Stimulated activated CD4-positive, alpha-beta T cell treated with anti-CD3 and anti-CD28 coated beads, TNF-alpha, amount 100 ng/mL, for 24 hours (primary cell): ENCODE measurements at places on chromosomes 1 and 21.

- DNase-seq = no peak
Measured at GRCh38 chr1:113872219-113872935, 865 bp upstream of the PTPN22 start.

- DNase-seq = no peak
Measured at GRCh38 chr1:162214202-162214601, 144.7 kb downstream of the NOS1AP start.

- no peak for DNase-seq
Measured at GRCh38 chr1:78843111-78843510, 163.4 kb downstream of the ADGRL4 start.

DNA sequence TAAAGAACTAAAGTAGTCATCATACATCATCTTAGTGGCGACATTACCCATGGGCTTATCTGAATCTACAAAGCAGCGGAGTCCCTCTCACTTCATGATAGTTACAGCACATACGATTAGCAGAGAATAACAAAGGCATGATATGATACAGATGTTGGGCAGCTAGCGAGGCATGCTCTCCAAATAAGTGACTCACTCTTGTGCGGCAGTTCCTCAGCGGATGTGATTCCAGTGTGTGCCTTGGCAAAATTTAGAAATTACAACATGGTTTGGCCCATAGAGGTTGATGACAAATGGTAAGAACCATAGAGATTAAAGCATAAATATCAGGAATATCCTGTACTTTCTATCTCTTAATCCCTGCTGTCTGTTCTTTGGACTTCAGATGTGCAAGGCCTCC is 48.1 kb upstream of the PAXBP1 start:
- DNase-seq = no peak

DNA sequence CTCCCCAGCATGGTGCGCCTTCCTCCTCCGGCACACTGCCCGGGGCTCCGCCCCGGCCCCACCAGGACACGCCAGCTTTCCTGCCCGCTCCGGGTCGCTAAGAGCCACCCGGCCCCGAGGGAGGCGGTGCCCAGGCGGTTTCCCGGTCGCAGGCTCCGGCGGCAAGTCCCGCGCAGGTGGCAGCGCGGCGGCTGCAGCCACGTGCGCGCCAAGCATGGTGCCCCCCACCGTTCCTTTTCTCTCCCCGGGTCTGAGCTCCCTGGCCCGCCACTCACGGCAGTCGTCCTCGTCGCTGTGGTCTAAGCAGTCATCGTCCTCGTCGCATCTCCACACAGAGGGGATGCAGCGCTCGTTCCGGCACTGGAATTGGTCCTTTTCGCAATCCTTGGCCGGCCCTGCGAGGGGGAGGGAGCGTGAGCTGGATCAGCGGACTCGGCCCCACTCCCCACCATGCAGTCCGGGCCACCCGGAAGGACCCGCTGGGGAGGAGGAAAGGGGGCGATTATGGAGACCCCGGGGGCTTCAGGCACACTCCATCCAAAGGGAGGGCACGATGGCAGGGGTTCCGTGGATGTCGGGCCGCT is 1.2 kb downstream of the LRP8 start:
- DNase-seq = no peak

GRCh38 chr1:33334081-33334552 is 13.2 kb upstream of the A3GALT2 start:
- no peak for DNase-seq

GRCh38 chr1:178010674-178011464 is 41.0 kb upstream of the SEC16B start:
- DNase-seq = no peak

DNA sequence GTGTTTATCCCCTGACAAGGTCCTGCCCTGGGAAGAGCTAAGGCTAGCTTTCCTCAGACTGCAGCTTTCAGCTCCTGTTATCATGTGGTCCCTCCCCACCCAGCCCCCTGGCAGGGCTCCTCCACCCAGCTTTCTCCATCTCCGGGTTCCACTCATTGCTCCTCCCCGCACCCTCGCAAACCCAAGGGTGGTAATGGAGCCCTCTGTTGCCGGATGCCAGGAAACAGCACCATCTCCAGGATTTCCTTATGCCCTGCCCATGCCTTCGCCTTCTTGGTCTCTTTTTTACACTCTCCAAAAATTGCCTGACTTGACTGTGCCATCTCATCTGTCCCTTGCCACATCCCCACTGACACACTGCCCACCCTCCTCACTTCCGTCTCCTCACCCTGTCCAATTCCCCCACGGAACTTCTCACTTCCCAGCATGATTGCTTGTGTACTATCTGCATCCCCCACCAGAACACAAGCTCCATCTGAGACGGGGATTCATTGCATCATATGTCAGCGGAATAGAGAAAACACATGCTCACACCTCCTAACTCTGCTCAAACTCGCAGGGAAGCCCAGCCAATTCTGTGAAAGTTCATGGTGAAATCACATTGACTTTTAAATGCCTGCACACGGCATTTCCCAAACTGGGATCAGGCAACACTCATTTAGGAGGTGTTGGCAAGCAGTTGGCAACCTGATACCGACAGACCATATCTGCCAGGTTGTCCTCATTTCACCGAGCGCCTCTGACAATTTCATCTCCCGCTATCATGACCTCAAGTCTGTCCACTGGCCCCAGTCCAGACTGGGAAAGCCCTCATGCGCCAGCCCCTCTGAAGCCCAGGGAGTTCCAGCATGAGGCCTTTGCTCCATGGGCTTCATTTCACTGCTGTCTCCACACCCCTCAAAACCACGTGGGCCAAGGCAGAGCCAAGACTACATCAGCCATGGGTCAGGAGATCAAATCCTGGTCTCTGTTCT is 201.1 kb downstream of the MATN1 start:
- no peak for DNase-seq
